ENCODE measurements at places on chromosomes 1 and 21.

DNA sequence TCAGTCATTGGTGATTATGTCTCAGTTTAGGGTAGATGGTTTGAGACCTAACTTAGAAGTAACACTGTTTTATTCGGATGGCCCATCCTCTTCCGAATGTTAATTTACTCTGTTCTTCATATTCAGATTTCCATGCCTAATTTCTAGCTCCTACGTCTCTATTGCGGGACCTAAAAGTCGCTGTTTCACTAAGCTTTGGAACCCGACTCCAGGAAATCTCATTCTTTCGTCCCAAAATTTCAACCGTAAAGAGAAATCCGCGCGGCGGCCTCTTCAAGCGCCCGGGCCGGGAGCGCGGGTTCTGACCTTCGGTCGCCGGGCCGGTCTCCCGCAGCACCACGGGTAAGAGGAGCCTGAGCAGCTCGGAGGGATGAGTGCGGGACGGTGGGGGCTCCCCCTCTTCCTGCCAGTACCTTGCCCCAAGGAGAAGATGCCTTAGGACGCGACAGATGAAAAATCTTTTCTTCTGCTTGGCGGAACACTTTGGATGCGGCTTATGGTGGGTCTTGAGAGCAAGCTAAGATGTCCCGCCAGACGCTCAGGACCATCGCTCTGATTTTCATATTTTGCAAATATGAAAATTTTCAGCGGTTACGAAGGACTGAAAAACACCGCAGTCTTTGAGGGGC, 128.7 kb downstream of the PPIAL4G start:
- ATAC-seq = no peak

DNA sequence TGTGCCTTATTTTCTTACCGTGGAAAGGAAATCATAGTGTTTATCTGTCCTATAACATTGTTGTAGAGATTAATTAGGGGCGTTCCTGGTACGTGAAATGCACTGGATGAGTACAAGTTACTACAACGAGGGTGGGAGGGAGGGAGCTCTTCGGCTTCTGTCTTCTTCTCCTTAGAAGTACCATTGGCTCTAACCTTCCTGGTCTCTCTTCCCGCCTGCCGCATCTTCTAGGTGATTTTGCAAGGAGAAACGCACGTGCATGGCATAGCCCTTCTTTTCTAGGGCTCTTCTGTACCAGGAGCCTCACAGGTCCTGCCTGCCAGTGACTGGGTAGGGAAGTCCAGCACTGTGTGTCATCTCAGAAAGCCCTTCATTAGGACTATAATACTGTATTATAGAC, 16.8 kb downstream of the SH3BP5L start:
- ATAC-seq = no peak

GRCh38 chr1:200258447-200259375, 151.1 kb downstream of the ZNF281 start:
- ATAC-seq = no peak

- ATAC-seq = no peak
These were observed 22.1 kb downstream of the FCRL4 start for GRCh38 chr1:157575744-157576143.

- no peak for ATAC-seq
These were observed 8.9 kb upstream of the PDE9A start for GRCh38 chr21:42644223-42645208.

GRCh38 chr1:182703539-182703938, 19.2 kb upstream of the RGS8 start:
- ATAC-seq = no peak

DNA sequence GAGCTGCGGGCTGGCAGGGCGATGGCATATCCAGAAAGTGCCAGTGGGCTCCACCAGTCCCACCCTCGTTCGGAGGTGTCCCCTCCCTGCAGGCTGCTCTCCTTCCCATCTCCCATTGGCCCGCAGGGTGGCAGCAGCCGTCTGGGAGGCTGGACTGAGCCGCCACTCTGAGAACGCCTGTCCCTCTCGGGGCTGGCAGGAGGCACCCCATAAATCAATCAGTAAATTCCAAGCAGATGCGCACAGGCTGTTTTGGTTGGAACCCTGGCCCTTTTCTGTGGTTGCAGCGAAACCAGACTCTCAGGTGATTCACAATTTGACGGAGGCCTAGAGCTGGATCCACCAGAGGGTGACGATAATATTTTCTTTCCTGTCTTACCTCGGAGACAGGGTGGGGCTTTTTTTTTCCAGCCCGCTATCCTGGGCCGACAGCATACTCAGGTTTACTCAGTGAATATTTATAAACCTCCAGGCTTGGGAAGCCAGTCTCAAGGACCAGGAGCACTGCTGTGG, 99.7 kb downstream of the GLIS1 start:
- ATAC-seq = peak; percentile 61

DNA sequence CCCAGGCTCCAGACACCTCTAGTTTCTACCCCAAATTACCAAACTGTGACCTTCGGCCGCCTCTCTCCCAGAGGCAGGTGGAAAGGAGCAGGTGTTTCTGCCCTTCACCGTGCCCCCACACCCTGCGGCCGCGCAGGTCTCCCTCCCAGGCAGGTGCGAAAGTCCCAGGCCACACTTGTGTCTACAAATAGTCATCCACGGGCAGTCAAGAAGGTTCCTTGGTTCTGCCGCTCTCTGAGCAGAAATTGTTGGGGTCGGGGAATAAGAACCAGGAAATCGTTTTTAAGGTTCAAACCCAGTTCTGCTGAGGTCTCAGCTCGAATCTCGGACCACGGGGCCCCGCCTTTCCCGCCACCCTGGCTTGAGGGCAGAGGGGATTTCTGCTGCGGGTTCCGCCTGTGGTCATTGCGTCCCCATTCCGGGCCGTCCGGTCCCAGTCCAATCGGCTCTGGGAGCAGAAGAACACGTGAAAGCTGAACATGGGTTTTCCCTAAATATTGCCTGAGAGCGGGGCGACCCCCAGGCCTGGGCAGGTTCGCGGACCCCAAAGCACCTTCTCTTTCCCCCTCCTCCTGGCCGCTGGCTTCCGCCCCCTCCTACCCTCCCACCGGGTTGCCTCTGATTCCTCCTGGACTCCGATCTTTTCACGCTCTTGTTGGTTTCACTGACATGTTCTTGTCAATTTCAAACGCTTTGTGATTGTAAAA, 1.2 kb upstream of the ATF3 start:
- ATAC-seq = no peak

DNA sequence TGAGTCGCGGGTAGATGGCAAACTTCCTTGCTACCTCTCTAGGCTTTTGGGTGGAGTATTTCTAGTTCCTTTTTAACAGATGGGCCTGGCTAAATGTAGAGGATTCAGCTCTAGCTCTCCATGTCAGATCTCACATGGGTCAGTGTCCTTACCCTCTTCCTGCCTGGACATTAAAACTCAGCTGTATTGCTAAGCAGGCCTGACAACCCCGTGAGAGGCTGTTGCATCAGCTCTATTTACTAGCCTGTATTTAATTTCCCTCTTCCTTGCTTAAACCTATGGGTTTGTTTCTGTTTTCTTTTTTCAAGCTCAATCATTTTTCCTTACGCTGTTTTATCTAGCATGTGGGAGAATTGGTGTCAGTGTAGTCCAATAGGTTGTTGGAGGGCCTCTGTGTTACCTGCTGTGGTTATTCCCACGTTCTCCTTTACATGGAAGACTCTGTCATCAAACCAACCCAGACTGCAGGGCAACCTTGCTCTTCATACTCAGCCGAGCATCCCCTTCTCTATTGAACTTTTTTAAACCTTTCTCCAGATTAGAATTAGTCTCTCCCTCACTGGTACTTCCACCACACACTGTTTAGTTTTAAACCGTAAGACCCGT, 79.5 kb upstream of the BACH1 start:
- no peak for ATAC-seq

DNA sequence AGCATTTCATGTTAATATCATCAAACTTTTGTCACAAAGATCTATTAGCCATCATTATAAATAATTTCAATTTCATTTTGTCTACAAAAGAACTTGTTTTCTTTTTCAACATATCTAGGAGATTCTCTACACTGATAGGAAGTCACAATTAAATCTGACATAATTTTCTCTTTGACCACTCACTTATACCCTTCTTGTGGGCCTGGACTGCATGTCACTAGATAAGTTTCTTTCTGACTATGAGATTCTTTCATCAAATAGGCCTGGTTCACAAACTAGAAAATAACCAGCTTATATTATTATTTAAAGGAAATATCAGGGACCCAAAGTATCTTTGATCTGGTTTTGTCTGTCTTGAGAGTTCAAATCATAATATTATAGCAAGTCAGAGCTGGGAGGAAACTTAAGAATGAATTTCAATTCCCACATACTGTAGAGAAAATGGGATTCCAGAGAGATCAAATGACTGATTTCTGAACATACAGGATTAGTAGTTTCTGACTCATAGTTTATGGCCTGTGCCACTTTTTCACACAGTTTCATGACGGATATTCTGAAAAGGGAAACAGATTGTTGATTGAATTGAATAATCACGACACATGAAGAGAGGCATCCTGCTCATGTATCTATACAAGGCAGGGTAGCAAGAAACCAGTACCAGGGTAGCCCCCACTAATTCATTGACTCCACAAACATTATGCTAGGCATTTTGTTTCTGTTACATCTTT, 355.8 kb downstream of the GPATCH2 start:
- ATAC-seq = no peak

DNA sequence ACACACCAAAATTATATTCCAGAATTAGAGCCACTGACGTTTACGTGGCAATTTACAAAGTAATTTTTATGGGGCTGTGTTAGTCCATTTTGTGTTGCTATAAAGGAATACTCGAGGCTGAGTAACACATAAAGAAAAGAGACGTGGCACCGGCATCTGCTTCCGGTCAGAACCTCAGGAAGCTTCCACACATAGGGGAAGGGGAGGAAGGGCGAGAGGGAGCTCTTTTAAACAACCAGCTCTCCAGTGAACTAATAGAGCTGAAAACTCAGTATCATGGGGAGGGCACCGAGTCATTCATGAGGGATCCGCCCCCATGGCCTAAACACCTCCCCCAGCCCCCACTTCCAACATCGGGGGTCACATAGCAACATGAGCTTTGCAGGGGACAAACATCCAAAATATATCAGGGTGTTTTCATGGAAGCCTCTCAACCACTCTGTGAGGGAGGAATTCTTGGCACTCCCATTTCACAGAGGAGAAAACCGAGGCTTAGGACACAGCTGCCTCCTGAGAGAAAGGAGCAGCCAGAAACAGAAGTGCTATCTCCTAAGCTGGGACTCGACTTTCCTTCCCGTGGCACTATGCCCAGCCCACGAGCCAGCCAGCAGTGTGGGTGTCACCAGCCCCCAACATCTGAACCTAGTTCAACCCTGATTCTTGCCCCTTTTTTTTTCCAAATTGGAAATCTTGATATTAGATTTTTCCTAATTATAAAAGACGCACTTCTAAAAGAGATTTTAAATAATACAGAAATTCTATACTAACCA, 29.2 kb downstream of the MIS18A start:
- ATAC-seq = no peak

- ATAC-seq = no peak
These were observed 9.5 kb downstream of the SLC6A9 start for GRCh38 chr1:44021581-44022321.

- no peak for ATAC-seq
These were observed 1064.9 kb downstream of the TTLL7 start for GRCh38 chr1:82934074-82934473.

GRCh38 chr1:114299331-114299975, 145.8 kb upstream of the SYT6 start:
- no peak for ATAC-seq

All from activated T-helper 17 cell treated with anti-CD3 and anti-CD28 coated beads, Interleukin-2, amount 50 U/mL, for 72 hours (primary cell).